ENCODE measurements at places on chromosomes 7 and 10. TPM values are rescaled to one million over a fixed set of nuclear protein-coding genes. Genes with fewer than 3 reads are reported as not detected.
A peak's percentile ranks its signal among the peaks of the same experiment; 100 is the strongest.

DNA sequence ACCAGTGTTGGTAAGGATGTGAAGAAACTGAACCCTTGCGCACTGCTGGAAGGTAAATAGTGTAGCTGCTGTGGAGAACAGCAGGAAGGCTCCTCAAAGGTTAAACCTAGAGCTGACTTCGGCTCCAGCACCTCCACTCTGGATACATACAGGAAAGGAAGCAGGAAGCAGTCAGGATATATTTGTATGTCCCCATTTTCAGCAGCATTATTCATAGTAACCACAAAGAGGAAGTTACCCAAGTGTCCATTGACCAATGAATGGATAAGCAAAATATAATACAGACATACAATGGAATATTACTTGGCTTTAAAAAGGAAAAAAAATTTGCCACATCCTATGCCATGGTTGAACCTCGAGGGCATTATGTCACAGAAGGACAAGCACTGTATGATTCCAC is 15.0 kb downstream of the RET start:
- DNase-seq, result no peak

DNA sequence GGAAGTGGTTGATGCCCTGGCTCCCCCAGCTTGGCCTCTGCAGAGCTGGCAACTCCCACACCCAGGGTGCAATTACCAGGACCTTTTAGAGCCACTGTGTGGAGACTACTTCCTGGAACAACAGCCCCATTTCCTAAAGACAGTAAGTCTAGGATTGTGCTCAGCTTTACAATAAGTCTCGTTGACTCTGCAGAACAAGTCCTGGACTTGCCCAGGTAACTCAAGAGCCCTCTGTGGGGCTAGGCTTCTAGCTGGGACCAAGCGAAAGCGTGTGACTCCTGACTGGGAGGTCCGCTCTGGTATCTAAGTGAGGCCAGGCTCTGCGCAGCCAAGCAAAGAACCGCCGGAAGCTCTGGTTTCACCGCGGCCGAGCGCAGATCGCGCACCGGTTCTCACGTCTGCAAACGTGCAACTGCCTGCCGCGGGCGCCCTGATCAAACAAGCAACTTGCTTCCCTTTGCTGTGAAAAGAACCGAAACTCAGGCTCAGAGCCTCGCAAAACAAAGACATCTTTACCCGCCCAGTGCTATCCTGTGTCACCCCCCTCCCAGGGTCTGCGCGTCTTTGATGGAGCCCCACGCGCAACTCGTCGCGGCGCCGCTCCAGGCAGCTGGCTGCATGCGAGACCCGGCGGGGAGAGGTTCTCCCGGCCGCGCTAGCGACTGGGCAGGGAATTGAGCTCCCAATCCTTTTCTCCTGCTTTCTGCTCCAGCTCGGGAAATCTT is 4.4 kb upstream of the PDLIM1 start:
- peak; percentile 88 for DNase-seq

GRCh38 chr7:112159351-112159750 is 46.8 kb downstream of the DOCK4 start:
- no peak for DNase-seq

DNA sequence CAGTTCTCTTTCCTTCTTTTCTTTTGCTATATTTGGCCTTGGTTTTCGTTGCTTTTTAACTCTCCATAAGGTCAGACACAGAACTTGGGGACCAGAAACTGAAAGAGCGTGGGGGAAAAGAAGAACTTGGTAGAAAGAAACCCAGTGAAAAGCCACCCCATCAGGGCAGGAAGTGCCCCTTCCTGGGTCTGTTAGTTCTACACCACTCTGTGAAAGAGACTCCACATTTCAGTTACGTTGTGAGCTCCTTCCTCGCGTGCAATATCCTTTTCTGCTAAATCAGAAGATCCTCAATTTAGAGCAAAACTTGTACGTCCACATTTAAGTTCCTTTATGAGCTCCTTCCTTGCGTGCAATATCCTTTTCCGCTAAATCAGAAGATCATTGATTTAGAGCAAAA is 220.6 kb upstream of the FOXK1 start:
- no peak for DNase-seq

DNA sequence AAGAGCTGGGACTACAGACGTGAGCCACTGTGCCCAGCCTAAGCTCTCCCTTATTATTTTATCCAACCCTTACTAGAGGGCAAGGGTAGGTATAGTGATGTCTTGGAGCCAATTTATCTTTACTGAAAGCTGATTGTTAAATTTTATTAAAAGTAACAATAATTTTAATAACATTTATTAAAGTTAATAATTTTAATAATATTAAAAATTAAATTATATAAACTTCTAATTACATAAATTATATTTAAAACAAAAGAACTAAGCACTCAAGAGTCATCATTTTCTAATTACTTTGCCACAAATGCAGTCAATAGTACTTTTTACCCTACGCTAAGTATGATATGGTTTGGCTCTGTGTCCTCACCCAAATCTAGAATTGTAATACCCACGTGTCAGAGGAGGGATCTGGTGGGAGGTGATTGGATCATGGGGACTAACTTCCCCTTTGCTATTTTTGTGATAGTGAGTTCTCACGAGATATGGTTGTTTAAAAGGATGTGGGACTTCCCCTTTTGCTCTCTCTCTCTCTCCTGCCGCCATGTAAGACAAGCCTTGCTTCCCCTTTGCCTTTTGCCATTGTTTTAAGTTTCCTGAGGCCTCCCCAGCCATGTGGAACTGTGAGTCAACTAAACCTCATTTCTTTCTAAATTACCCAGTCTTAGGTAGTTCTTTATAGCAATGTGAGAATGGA is 58.4 kb upstream of the ETV1 start:
- DNase-seq, result no peak

EEPD1 gene
- total RNA-seq, result 11.4 TPM

DNA sequence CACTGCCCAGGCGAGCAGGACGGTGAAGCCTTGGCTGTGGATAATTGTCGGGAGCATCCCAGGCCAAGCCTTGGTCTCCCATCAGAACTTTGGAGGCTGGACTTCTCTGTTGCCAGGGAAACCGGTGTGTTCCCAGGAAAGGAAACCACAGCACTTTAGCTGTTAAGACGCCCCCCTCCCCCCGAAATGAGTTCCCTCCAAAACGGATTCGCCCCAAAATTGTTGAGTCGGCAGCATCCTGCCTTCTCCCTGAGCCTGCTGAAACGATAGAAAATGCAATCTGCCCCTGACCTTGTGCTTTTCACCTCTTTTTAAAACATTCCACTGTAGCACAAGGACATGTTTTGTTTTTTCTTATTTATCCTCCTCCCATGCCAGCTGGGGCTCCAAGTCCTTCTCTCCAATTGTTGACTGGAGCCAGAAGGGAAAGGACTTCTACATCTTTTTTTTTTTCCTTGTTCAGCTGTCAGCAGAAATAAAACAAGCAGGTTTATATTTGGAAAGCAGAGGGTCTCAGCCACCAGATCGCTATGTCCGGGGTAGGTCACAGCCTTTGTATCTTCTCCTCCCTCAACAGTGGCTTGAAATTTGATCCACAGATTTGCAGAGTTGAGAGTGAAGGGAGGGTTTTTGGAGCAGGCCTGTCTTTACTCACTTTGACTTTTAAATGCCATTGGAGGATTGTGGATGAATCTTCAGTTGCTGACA is 116.5 kb downstream of the ZMIZ1 start:
- no peak for DNase-seq
